COR-L47 (cell line): ENCODE measurements at places on chromosomes 11 and 22.

- DNase-seq: no peak
Observed at GRCh38 chr11:97684486-97685439, 1295.0 kb downstream of the JRKL start.

DNA sequence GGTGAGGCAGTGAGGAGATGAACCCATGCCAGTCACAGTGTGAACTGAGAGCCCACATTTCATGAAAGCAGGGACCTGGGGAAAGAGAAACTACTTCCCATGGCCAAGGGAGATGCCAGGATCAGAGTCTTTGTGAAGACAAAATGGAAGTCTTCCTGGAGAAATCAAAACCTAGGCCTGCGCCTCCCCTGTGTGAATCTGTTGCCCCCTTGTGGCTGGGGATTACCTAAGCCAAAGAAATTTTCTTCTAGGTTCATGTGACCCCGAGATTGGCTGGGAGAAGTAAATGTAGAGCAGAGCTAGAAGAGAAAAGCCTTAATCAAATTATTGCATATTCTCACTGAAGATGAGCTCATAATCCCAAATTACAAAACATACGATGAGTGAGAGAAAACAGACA is 1075.3 kb downstream of the TBC1D22A start:
- peak; percentile 28 for DNase-seq

DNA sequence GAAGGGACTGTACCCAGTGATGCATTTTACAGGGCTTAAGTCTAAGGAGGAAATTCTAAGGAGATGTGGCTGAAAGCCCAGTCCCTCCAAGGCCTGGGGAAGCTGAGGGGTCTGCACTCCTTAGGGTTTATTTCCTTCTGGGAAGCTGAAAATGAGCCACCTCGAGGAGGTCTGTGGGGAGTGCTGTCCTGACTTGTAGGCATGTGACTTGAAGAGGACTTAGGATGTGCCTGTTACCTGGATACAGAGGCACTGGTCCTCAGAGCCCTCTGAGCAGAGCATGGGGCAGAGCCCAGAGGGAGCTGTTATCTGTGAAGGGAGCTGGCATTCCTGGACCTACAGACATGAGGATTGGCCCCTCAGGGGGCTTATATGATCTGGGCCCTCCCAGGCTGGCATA is 77.1 kb downstream of the TP53I11 start:
- DNase-seq: no peak

- peak; percentile 11 for DNase-seq
Observed at GRCh38 chr11:118098996-118099837, 12.5 kb upstream of the SMIM35 start.

DNA sequence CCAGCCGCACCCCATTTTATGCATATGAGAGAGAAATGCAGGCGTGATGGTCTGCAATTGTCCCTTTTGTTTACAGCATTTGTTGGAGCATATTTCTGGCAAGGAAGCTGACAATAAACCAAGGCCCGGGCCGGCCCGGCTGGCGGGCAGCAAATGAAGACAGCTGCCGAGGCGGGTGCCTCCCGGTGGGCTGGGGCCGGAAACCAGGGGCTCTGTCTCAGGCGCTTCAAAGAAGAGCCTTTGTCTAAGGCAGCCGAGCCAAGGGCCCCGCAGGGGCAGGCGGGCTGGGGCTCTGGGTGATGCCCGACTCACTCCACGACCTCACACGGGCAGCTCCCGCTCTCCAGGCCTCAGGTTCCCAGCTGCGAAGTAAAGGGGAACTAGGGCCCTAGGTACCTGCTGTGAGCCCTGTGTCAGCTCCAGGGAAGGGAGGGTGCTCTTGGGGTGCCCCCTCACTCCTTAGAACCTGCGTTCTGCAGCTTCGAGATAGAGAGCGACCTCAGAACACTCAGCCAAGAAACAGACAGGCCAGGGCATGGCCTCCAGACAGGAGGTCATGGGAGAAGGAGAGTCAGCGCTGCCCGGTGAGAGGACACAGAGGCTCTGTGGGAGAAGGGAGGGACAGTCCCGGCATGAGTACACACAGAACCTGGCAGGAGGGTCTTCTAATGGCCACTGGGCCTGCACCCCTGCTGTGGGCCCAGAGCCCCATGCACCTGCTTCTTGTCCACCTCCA is 2.4 kb downstream of the LINC01488 start:
- no peak for DNase-seq
